Bronchial epithelial cell (primary cell): ENCODE measurements at places on chromosomes 7 and 10. TPM values are rescaled to one million over a fixed set of nuclear protein-coding genes. Genes with fewer than 3 reads are reported as not detected.

IFIT1B gene
- total RNA-seq: not detected in 2 replicates

SHTN1 gene
- 2.1 and 3.1 TPM in 2 replicates for total RNA-seq

GRCh38 chr7:22093001-22093400, 147.3 kb upstream of the CDCA7L start:
- no peak for DNase-seq

- DNase-seq: peak; percentile 99
Measured at GRCh38 chr7:25028370-25029021, 48.5 kb upstream of the OSBPL3 start.

- DNase-seq: no peak
Measured at GRCh38 chr10:84822931-84823630, 494.7 kb downstream of the CCSER2 start.

- DNase-seq: no peak
Measured at GRCh38 chr10:35398355-35398754, 62.0 kb downstream of the CCNY start.

- DNase-seq: no peak
Measured at GRCh38 chr7:132647311-132647710, 71.0 kb upstream of the PLXNA4 start.

GRCh38 chr7:139851770-139852481, 22.9 kb downstream of the TBXAS1 start:
- no peak for DNase-seq
